Heart right ventricle (tissue), 16 donors: ENCODE measurements at places on chromosomes 5 and 9. TPM values are rescaled to one million over a fixed set of nuclear protein-coding genes. Genes with fewer than 3 reads are reported as not detected.

- DNase-seq: no peak
These were observed 72.8 kb downstream of the WWC1 start for GRCh38 chr5:168364151-168364661.

- no peak for DNase-seq
These were observed 6.7 kb downstream of the OR1K1 start for GRCh38 chr9:122806661-122807060.

Gene RLN2
- 0.85 TPM for total RNA-seq

DNA sequence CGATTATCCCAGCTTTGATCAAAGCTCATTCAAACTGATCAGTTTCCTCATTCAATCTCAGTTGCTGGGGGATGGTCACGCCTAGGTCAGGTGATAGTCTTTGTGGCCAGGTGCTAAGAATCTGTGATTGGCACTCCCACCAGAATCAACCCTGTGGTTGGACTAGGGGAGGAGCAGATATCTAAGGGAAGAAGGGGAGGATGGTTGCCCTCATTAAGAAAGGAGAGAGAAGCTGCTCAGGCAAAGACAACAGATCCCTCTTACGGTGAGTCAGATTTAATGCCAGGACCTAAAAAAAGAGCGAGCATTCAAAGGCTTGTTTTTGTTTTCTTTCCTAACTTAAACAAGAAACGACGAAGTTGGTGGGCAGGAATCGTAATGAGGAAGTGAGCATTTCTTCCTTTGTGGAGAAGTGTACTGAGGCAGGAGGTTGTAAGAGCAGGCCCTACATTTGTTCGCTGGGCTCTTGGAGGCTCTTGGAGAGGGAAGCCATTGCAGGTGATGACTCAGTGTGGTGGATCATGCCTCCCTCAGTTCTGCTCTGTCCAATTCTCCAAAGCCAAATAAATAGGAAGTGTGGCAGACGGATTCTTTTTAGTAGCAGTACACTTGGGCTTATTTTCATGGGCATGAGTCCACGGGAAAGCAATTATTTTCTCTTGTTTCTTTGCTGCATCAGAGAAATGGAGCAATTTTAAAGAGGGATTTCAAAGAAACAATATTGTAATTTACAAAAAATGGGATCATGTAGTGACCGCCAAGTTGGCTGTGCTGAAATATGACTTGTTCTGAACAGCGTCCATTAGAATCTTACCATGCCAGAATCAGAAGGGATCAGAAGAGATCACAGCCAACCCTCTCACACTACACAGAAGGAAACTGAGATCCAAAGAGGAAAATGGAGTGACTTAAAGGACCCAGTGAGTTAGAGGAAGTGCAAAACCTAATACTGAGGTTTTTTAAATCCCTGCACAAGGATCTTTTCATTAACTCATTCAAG is 18.7 kb upstream of the TGFBR1 start:
- no peak for DNase-seq

Gene AGXT2
- not detected for total RNA-seq

- no peak for DNase-seq
These were observed 128.7 kb upstream of the BOD1 start for GRCh38 chr5:173745123-173745522.

Gene PCDHGA4
- total RNA-seq: 10.6 TPM
